GM23338 (cell line): ENCODE measurements at places on chromosomes 3 and 15. TPM values are rescaled to one million over a fixed set of nuclear protein-coding genes. Genes with fewer than 3 reads are reported as not detected.

Gene IQGAP1
- total RNA-seq, result 136 and 159 TPM in 2 replicates

Gene IL5RA
- total RNA-seq, result 0.31 TPM in 1 of 2 replicates, not detected in the other

Gene CADM2
- total RNA-seq, result 13.3 and 16.4 TPM in 2 replicates

Gene STAB1
- 0.90 and 3.0 TPM in 2 replicates for total RNA-seq

- H3K36me3 ChIP-seq, result no peaks in the 10 kb centered on the region
- no peak for DNase-seq
- no peaks in the 10 kb centered on the region for H3K27me3 ChIP-seq
- H3K4me1 ChIP-seq, result no peaks in the 10 kb centered on the region
- peak overlapping the region; percentile 65 for H3K4me3 ChIP-seq
Measured at GRCh38 chr3:185283374-185283935, 29.6 kb upstream of the EHHADH start.

DNA sequence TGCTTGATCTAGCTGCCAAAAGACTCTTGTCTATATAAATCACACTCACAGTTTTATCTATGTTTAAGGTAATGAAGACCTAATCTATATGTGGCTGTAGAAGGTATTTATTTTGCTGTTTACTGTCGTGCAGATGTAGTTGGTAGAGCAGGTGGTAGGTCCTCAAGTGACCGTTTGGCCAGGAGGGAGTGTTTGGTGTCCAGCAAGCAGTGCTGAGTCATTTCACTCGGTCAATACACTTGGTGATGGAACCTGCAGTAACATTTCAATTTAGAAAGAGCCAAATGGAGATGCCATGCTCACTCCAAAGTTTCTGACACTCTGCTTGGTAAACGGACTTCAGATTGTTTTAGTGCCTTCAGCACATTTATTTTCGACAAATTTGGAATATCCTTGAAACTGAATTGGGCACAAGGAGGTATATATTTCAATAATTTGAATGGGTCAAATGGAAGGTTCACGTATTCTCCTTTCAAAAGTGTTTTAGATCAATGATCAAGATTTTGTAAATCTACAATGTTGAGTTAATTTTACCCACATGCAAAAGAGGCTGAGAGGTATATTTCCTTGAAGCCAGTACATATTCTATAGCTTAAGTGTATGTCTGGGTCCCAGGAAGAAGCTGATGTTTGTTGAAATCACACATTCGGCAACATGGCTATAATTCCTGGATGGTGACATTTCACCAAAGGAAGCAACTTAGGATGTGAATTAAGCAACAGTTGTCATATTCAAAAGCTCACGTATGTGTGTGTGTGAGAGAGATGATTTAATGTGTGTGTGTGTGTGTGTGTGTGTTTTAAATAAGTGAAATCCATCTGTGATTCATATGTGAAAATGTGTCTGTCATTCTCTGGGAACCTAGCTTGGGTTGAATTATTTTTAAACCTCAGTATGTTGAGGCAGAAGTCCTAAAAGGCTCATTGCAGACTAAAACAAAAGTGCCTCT lies 7.7 kb upstream of the CX3CR1 start:
- H3K4me3 ChIP-seq, result no peak overlapping the region
- no peaks in the 10 kb centered on the region for H3K36me3 ChIP-seq

GRCh38 chr3:29924783-29925561 lies 644.1 kb downstream of the RBMS3 start:
- H3K4me3 ChIP-seq, result no peak overlapping the region
- H3K27ac ChIP-seq, result no peak overlapping the region
- no peaks in the 10 kb centered on the region for H3K27me3 ChIP-seq
- peaks cover 3% of the 10 kb centered on the region; the same call in 1 of the 2 replicates for H3K4me1 ChIP-seq
- DNase-seq, result peak; percentile 12

DNA sequence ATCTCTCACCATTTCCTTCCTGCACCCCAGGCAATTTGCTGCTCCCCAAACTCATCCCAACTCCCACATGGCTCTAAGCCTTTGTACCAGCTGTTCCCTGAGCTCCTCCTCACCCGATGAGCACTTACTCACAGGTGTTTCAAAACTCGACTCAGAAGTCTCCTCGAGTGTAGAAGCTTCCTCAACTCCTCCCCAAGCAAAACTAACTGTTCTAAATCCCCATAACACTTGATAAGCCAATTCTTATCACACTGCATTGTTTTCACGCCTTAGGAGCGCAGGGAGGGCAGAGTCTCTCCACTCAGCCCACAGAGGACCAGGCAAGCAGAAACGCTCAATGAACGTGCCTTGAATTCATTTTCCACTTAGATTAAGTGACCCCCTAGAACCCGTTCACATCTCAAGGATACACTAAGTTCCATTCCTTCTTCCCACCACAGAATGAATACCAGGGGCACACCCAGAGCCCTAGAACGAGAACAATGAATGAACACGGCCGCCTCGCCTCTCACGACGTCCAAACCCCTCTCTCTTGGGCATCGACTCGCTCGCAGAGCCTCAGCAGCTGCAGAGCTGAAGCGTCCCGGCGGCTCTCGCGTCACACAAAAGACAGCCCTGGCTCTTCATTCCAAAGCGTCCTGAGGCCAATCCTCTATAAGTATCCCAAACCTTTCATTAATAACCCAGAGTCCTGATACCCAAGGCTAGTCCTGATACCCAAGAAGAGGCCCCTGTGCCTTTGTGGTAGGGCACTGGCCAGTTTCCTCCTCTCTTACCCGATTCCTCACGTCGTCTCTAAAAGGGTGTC lies 1.1 kb downstream of the RAF1 start:
- DNase-seq, result peak; percentile 64
- no peaks in the 10 kb centered on the region for H3K36me3 ChIP-seq
- peak overlapping the region; percentile 99 for H3K27ac ChIP-seq

GRCh38 chr3:69445024-69445423 lies 59.1 kb upstream of the FRMD4B start:
- H3K4me1 ChIP-seq, result peaks cover 8% of the 10 kb centered on the region; the same call in 1 of the 2 replicates
- no peak overlapping the region for H3K27ac ChIP-seq
- H3K4me3 ChIP-seq, result no peak overlapping the region

DNA sequence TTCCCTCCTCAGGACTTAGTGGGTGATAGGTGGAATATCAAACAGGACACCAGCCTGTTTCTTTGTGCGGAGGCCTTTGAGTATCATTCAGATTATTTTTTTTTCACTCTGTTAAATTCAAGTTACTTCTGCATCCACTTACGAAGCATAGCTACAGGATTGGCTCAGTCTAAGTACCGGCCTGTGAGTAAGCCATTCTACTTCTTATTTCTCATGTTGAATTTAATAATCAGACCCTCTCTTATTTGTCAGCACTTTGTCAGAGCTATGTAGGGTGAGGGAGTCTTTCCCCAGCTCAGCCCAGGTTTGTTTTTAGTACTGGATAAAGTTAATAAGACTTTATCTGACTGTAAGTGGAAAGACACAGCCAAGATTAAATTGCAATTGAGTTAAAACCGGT lies 54.7 kb downstream of the ITPR1 start:
- H3K4me3 ChIP-seq, result no peak overlapping the region
- no peak for DNase-seq
- no peak overlapping the region for H3K27ac ChIP-seq
- no peaks in the 10 kb centered on the region for H3K36me3 ChIP-seq

GRCh38 chr3:84039099-84039498 lies 919.7 kb upstream of the CADM2 start:
- H3K36me3 ChIP-seq, result no peaks in the 10 kb centered on the region
- no peaks in the 10 kb centered on the region for H3K27me3 ChIP-seq
- no peak for DNase-seq
- no peak overlapping the region for H3K27ac ChIP-seq
- H3K4me1 ChIP-seq, result no peaks in the 10 kb centered on the region

GRCh38 chr15:57609805-57610529 lies 18.3 kb downstream of the MYZAP start:
- H3K27ac ChIP-seq, result no peak overlapping the region
- no peak overlapping the region for H3K4me3 ChIP-seq
- H3K36me3 ChIP-seq, result no peaks in the 10 kb centered on the region
- no peak for DNase-seq
- H3K27me3 ChIP-seq, result no peaks in the 10 kb centered on the region

- no peaks in the 10 kb centered on the region for H3K27me3 ChIP-seq
- no peak for DNase-seq
- H3K4me1 ChIP-seq, result peaks cover 10% of the 10 kb centered on the region
- no peak overlapping the region for H3K27ac ChIP-seq
- H3K4me3 ChIP-seq, result no peak overlapping the region
Measured at GRCh38 chr3:41274944-41275668, 75.8 kb downstream of the CTNNB1 start.

GRCh38 chr15:86935841-86936240 lies 856.2 kb downstream of the AGBL1 start:
- peaks cover 8% of the 10 kb centered on the region; the same call in 1 of the 2 replicates for H3K4me1 ChIP-seq
- DNase-seq, result peak; percentile 63
- no peaks in the 10 kb centered on the region for H3K36me3 ChIP-seq
- H3K4me3 ChIP-seq, result no peak overlapping the region
